HepG2 (cell line): ENCODE measurements at places on chromosomes 7 and 10. TPM values are rescaled to one million over a fixed set of nuclear protein-coding genes. Genes with fewer than 3 reads are reported as not detected.

DNA sequence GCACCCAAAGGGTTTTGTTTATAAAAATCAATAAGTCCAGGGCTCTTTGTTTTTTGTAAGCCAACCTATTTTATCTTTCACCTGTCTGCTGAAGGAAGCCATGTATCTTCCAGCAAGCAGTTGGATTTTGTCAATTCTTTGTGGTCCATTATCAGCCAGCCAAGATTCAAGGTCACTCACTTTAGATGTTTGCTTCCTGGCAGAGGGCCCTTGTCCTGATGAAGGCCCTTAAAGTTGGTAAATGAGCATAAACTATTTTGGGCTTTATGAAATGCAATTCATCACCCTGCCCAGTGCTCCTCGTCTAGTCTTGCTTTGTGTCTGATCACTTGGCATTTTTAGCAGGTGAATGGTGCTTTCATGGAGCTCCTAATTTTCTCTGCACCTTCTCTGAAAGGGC, 1004.2 kb downstream of the GRID1 start:
- no peaks in the 10 kb centered on the region for H3K4me1 ChIP-seq
- DNase-seq = no peak
- no peak overlapping the region for H3K27ac ChIP-seq
- no peaks in the 10 kb centered on the region for H3K27me3 ChIP-seq

GRCh38 chr10:114320249-114321116, 81.4 kb downstream of the VWA2 start:
- H3K36me3 ChIP-seq = no peaks in the 10 kb centered on the region
- no peaks in the 10 kb centered on the region for H3K4me1 ChIP-seq
- DNase-seq = no peak
- H3K27me3 ChIP-seq = peaks cover 2% of the 10 kb centered on the region; the same call in 1 of the 2 replicates

- no peak overlapping the region for H3K27ac ChIP-seq
- H3K36me3 ChIP-seq = no peaks in the 10 kb centered on the region
- peaks cover 31% of the 10 kb centered on the region for H3K4me1 ChIP-seq
- no peaks in the 10 kb centered on the region for H3K27me3 ChIP-seq
Measured at GRCh38 chr10:22314852-22315251, 1.3 kb upstream of the COMMD3 start.

DNA sequence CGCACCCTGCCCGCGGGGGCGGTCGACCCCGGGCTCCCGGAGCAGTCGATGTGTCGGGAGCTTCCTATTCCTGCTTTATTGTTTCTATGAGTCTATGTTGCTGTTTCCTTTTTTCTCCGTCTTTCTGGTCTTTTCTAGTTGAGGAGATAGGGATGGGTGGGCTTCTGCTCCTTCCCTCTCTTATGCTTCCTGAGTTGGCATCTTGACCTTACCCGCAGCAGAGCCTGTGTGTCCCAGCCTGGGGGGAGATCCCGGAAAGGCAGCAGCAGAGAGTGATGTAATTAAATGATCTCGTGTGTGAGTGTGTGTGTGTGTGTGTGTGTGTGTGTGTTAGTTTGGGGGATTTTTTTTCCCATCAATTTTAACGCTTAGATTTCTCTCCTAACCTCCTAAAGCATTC, 486 bp upstream of the SORCS1 start:
- H3K27ac ChIP-seq = no peak overlapping the region
- H3K27me3 ChIP-seq = 0 out of 2 replicates have a peak, but pooled peaks cover 2% of the 10 kb centered on the region
- no peaks in the 10 kb centered on the region; the same call in 1 of the 2 replicates for H3K4me1 ChIP-seq
- DNase-seq = no peak

The TWIST1 gene
- not detected in 2 replicates for polyA plus RNA-seq

The ADD3 gene
- 40.0 and 44.7 TPM in 2 replicates for polyA plus RNA-seq
